Placental epithelial cell (primary cell): ENCODE measurements at places on chromosomes 2 and 18. TPM values are rescaled to one million over a fixed set of nuclear protein-coding genes. Genes with fewer than 3 reads are reported as not detected.

The ITGB1BP1 gene
- total RNA-seq = 38.5 and 61.1 TPM in 2 replicates

The DSC1 gene
- total RNA-seq = 1.3 and 5.1 TPM in 2 replicates

The C1GALT1C1L gene
- 1.2 and 1.3 TPM in 2 replicates for total RNA-seq

The CD226 gene
- under 0.01 and 0.11 TPM in 2 replicates for total RNA-seq

The ITGB6 gene
- total RNA-seq = 1,146 and 1,311 TPM in 2 replicates

The GPN1 gene
- 27.5 and 43.5 TPM in 2 replicates for total RNA-seq

The OR6B2 gene
- not detected in 2 replicates for total RNA-seq

The ITPRIPL1 gene
- 3.0 and 4.3 TPM in 2 replicates for total RNA-seq

The LIMS2 gene
- total RNA-seq = 8.2 and 27.9 TPM in 2 replicates

The STARD6 gene
- total RNA-seq = not detected in 2 replicates

The ADD2 gene
- not detected in 2 replicates for total RNA-seq

The FBXO11 gene
- 35.1 and 58.9 TPM in 2 replicates for total RNA-seq
